RPMI7951 (cell line): ENCODE measurements at places on chromosomes 7 and 10.
A peak's percentile ranks its signal among the peaks of the same experiment; 100 is the strongest.

DNA sequence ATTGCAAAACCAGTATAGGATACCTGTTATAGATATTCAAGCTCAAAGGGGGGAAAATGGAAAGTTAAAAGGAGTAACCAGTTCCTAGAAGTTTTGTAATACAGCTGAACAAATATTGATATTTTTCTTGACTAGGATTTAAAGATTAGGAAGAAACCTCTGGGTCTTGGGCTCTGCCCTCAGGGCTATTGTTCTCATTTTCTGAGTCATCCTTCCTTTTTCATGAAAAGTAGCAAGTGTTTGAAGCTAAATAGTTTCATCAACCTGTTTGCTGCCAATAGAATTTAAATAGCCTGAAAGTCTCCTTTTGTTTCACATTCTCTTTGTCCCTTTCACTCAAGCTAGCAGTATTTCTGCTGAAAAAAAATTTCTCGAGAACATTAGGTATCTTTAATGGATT is 1061.1 kb upstream of the GHITM start:
- peak; percentile 74 for DNase-seq

DNA sequence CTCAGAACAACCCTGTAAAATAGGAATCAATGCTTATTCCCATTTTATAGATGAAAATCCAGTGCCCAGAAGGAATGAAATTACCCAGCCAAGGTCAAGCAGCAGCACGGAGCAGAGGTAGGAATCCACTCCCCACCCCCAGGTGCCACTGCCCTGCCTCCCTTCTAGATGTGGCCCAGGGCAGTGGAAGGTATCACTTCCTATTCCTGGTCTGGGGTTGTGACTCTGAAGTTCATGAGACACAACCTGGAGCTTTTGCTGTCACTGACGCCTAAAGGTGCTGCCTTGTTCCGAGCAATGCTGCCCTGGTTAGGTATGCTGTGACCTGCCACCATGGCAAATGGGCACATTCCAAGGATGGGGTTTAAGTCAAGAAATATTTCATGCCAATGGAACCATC is 53.6 kb downstream of the PIK3AP1 start:
- DNase-seq: no peak

DNA sequence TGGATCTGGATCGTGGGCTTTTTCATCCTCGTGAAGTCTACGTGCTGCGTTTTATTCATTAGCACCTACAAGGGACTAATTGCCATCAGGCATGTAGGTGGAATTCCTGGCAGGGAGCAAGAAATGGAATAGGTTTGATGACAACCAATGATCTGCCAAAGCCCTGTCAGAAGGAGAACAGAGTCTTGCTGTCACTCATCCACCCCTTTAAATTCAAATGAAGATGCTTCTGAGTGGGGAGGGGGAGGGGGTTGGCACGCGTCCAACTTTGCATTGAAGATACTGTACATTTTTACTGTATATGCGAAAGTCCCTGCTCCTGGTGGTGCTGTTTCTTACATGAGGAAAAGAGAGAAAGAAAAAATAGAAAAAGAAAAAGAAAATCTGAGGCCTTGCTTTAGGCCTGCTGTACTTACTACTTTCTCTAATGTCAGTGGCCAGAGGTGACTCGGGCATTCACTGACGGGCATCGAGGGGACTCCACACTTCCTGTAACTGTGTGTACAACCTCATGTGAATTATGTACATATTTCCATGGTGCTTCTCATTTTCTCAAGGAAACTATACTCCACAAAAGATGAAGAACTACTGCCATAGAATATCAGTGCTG is 569.1 kb downstream of the INHBA start:
- no peak for DNase-seq

DNA sequence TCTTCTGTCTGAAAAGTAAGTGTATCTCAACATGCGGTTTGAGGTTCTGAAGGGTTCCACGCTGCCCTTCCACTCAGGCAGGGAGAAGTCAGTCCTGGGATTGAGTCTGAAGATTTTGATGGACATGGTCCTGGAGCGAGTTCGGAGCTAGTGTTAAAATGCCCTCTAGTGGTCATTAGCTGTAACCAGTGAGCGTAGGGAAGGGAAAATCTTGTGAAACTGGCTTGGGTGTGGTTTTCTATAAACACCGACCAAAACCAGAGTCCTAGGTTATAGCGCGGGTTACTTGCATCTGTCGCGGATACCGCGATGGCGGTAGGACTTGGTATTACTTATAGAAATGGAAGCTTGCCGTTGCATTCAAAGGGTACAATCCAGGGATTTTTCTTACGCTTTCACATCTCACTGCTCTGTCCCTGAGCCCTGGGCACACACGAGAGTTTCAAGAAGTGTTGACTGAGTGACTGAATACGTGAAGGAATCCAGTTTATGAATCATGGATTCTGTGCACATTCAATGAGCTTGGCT is 348.2 kb upstream of the C7orf33 start:
- DNase-seq: peak; percentile 44

DNA sequence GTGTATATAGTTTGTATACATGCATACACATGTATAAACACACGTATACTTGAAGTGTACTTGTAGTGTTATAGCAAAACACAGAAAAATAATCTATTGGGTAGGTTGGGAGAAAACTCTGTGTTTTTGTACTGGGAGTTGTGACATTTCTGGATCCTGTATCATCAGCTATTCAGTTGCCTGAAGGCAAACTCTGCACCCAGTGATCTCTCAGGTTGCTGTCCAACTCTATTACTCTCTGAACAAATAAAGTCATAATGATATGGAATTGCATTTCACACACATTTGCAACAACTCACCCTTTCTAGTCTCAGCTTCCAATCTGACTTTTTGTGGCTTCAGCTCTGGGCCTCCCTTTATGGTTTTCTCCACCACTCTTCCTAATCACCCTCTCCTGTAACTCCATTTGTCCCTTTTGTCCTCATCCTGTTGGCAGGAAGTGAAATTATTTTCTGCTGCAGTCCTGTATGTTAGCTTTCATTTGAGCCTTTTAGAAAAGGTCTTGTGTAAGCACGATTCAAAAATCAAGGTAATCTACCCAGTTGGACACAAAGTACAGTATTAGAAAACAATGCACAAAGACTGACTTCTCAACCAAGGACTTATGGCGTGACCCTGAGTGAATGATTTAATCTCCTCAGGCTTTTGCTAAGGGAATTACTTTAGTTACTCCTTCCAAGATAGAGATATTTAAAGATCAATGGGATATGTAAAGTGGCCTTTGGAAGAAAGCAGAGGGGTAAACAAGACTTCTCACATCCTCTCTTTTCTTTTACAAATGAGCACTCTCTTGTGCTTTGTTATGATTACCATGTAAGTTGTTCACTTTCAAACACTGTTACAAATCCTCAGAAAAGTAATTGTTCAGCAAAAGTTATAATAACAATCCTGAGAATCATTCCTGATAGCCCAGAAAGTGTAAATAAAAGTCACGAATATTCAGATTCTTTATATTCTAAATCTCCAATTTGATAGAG is 249.1 kb downstream of the KCND2 start:
- DNase-seq: no peak

GRCh38 chr7:74272305-74273038 is 16.7 kb upstream of the CLIP2 start:
- DNase-seq: peak; percentile 98

DNA sequence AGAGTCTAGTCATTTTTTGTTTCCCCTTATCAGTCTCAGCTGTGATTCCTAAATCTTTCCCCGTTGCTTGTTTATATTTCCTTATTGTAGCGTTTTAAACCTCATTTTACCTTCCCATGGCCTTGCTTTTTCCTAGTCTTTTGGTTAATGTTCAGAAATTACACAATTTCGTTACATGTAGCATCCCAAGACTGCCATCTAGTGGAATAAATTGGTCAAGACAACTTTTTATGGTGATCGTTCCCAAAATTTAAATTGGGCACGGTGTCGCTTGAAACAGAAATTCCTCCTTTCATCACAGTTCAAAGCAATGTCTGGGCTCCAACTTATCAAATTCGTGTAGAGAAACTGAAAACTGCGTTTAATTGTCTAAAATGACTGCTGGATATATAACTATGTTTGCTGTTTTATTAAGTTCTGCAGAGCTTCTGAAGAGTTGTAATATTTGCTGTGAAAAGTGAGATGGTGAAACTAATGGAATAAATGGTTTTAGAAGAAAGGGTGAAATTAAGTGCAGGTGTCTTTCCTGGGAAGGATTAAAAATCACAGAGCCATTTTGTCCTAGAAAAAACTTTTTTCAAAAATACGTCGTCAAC is 370.2 kb downstream of the PHF14 start:
- DNase-seq: peak; percentile 41

- no peak for DNase-seq
These were observed 413.9 kb downstream of the LRMDA start for GRCh38 chr10:75845176-75845947.

DNA sequence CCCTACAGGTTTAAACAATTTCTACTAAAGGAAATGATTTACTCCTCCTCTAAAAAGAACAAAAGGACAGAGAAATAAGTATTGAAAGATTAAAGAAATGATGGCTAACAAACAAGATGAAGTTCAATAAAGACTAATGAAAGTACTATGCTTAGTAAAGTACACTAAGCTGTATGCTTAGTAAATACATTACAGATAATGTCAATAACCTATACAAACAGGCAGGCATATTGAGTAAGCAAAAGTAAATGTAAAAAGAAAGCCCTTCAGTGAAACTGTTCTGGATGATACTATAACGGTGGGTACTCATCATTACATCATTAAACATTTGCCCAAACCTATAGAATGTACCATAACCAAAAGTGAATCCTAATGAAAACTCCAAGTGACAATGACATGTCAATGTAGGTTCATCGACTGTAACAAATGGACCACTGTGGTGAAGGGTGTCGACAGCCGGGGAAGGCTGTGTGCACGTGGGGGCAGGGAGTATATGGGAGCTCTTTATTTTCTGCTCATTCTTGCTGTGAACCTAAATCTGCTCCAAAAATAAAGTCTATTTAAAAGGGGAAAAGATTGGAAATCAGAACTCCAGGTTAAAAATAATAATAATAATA is 34.0 kb downstream of the CYTH3 start:
- no peak for DNase-seq

DNA sequence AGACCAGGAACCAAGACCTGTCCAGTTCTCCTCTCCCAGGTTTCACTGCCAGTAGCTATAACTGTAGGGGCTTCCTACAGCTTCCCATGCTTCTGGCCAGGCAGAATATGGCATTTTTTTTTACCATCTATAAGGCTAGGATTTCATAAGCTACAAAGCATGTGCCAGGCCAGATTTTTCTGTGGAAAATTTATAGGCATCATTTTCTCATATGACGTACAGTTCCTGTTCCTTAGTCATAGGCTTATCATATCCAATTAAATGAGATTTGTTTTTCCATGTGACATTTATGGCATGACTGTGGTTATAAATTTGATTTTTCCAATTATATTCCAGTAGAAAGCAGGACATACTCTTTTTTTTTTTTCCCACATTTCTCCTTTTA is 208.6 kb upstream of the NPY start:
- DNase-seq: no peak

DNA sequence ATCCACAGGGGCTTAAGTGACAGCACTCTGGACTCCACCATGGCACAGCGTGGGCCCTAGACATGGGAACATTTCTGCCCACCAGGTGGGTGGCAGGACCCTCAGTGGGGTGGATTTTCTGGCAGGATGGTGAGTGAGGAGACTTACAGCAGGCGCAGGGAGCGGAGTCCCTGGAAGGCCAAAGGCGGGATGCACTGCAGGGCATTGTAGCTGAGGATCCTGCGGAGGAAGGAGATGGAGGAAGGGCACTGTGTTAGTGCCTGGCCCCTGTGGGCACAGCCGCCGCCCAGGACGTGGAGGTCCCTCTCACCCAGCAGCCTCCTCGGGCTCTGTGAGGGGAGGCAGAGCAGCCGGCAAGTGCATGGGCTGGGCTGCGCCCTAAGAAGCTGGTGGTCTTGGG is 154.3 kb downstream of the SLIT1 start:
- DNase-seq: no peak

- no peak for DNase-seq
These were observed 3.4 kb upstream of the CYP2E1 start for GRCh38 chr10:133523631-133524203.

DNA sequence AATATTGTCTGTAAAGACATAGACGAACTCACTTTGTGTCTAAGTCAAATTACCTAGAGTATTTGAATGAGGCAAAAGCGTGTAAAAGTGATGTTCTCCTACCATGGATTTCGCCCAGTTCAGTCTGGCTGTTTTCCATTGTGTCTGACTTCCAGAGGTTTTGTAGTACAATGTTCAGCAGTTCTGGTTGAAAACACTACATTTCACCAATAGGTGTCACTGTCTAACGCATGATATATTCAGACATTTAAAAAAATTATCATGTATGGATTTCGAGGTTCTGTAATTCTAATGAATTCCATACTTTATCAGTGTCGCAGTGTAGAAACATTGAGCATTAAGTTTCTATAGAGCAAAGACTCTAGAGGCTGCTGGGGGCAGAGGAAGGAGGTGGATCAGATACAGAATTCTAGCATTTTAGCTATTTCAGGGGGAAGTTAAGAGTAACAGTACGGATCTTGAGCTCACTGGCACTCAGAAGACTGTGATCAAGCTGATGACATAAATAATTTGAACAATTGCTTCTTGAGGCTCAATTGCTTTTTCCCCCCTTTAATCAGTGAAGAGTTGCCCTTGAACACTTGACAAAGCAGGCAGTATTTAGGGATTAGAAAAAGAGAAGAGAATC is 196.9 kb upstream of the RHOBTB1 start:
- peak; percentile 45 for DNase-seq

GRCh38 chr10:112369495-112370423 is 4.2 kb upstream of the ACSL5 start:
- no peak for DNase-seq
